ENCODE measurements at places on chromosomes 6 and 20.
A peak's percentile ranks its signal among the peaks of the same experiment; 100 is the strongest.

GRCh38 chr20:36230019-36230418 is 6.3 kb upstream of the AAR2 start:
- DNase-seq = no peak

DNA sequence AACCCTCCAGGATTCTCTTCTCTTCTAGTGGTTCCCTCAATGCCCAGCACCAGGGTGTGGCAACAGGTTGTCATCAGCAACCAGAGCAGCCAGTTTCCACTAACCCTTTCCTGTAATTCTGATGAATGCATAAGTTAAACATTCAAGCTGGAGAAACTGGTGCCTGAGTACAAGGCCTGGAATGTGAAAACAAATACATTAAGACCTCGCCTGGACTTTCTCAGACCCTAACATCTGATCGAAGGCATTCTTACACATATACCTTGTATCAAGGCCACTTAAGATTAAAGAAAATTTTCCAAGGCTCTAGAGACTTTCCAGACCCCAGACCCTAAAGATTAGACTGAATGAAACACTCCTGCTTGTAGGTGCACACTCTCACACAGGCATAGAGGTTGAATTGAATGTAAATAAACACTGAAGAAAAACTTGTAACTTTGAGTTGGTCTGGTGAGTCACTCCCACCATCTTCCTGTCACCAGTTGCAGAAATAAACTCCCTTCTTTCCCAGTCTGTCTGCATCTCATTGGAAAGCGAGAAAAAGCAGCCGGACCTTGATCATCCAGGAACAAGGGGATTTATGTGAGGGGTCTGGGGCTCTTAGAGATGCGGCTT is 9.0 kb downstream of the LRP11 start:
- no peak for DNase-seq

- no peak for DNase-seq
Observed at GRCh38 chr6:38352636-38353035, 287.1 kb downstream of the BTBD9 start.

DNA sequence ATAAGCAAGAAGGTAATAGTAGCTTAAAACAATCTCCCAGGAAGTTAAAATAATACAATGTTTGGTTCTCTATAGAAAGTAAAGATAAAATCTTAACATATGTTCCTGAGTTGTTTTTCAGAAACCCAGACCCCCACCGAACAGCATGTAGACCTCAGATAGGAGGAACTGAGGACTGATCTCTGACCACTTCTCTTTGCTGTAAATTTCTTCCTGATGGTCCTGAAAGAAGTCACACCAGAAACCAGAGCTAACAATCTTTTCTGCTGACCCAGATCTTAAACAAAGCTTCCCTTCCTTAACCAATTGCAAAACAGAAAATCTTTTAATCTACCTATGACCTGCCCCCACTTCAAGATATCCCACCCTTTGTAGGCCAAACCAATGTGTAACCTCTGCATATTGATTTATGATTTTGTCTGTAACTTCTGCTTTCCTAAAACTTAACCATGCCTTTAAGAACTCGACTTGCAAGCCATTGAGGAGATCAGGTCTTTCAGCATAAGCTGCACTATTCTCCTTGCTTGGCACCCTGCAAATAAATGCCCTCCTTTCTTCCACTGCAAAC is 21.9 kb upstream of the BEND6 start:
- no peak for DNase-seq

DNA sequence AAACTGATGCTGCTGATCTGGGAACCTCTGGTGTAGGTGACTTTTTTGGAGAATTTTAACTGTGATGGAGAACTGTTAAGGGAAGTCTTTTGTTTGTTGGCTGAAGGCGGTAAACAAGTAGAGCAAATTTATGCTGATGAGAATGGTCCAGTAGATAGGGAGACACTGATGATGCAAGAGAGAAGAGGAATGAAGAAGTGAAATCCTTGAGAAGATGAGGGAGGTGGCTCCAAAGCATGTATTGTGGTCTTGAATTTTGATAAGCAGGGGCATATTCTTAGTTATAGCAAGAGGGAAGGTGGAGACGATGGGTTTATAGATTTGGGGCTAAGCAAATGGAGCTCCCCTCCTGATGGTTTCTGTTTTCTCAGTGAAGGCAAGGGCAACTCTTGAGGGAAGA is 22.0 kb downstream of the MAPK14 start:
- DNase-seq = no peak

DNA sequence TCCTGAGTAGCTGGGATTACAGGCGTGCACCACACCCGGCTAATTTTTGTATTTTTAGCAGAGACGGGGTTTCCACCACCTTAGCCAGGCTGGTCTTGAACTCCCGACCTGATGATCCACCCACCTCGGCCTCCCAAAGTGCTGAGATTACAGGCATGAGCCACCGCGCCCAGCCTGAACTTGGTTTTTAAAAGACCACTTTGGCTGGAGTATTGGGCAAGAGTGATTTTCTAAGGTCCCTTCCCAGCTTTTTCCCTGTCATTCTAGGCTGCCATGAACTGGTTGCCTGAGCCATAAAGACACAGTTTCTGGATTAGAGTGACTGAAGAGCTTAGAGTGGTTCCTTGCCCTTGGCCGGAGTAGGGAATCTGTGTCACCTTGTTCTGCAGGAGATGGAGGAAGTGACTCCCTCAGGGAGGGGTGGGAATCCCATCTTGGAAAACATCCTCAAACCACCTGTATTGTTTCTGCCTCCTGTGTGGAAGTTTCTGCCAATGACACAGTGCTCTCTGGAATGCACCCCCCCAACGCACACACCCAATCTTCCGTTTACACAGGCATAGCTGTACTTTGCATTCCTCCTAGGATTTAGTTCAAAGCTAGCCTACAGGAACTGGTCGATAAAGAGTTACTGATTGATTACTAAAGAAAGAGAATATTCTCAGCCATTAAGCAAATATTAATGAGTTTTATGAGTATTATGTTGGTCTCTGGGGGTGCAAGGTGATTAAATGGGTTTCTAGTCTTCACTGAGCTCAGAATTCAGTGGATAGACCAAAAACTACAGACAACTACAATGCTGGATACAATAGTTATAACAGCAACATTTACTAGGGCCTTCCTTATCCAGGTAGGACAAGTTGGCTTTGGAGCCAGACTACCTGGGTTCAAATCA is 18.2 kb downstream of the BCL2L1 start:
- DNase-seq = no peak

- no peak for DNase-seq
Observed at GRCh38 chr20:63359937-63360849, 956 bp downstream of the CHRNA4 start.

DNA sequence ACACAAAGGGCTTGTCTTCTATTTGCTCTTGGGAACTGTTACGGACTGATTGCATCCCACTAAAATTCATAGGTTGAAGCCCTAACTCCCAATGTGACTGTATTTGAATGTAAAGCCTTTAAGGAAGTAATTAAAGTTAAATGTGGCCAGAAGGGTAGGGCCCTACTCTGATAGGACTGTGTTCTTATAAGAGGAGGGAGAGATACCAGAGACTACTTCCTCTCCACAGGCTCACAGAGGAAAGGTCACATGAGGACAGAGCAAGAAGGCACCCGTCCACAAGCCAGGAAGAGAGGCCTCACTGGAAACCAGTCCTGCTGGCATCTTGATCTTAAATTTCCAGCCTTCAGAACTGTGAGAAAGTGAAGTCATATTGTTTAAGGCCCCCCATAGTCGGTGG is 211.9 kb downstream of the CDH26 start:
- no peak for DNase-seq

- no peak for DNase-seq
Observed at GRCh38 chr6:11845664-11846577, 67.3 kb upstream of the ADTRP start.

GRCh38 chr6:154650351-154650750 is 82.9 kb upstream of the SCAF8 start:
- DNase-seq = no peak

GRCh38 chr20:16486532-16486931 is 86.7 kb downstream of the KIF16B start:
- no peak for DNase-seq

DNA sequence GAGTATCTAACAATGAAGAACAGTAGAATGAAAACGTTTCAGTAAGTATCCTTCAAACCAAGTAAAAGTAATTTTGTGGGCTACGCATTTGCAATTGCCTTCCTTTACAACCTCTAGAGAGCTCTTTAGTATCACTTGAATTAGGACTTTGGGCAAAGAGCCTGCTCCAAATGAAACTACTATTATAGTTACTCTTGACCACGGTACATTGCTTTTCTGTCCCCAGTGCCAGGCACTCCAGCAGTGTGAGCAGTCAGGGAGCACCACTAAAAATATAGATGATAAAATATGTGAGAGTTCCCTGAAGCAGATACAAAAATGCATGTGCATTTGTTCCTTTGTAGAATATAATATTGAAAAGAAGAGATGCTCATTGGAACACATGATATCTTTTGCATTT is 450.1 kb upstream of the MANEA start:
- DNase-seq = no peak

GRCh38 chr6:135117413-135117968 is 62.9 kb upstream of the HBS1L start:
- DNase-seq = no peak

- DNase-seq = no peak
Observed at GRCh38 chr20:61169874-61170273, 82.2 kb upstream of the CDH4 start.

DNA sequence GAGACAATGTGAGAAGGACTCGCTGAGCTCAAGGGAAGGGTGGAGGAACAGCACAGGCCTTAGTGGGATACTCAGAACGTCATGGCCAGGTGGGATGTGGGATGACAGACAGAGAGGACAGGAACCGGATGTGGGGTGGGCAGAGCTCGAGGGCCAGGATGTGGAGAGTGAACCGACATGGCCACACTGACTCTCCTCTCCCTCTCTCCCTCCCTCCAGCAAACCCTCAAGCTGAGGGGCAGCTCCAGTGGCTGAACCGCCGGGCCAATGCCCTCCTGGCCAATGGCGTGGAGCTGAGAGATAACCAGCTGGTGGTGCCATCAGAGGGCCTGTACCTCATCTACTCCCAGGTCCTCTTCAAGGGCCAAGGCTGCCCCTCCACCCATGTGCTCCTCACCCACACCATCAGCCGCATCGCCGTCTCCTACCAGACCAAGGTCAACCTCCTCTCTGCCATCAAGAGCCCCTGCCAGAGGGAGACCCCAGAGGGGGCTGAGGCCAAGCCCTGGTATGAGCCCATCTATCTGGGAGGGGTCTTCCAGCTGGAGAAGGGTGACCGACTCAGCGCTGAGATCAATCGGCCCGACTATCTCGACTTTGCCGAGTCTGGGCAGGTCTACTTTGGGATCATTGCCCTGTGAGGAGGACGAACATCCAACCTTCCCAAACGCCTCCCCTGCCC is 1.7 kb downstream of the TNF start:
- DNase-seq = peak; percentile 48

- DNase-seq = no peak
Observed at GRCh38 chr6:38867726-38868125, 152.6 kb downstream of the DNAH8 start.

GRCh38 chr20:36234771-36235320 is 1.4 kb upstream of the AAR2 start:
- no peak for DNase-seq

- DNase-seq = no peak
Observed at GRCh38 chr6:1018041-1018440, 293.9 kb upstream of the FOXQ1 start.

GRCh38 chr6:1701668-1702353 is 92.1 kb downstream of the FOXC1 start:
- DNase-seq = no peak

DNA sequence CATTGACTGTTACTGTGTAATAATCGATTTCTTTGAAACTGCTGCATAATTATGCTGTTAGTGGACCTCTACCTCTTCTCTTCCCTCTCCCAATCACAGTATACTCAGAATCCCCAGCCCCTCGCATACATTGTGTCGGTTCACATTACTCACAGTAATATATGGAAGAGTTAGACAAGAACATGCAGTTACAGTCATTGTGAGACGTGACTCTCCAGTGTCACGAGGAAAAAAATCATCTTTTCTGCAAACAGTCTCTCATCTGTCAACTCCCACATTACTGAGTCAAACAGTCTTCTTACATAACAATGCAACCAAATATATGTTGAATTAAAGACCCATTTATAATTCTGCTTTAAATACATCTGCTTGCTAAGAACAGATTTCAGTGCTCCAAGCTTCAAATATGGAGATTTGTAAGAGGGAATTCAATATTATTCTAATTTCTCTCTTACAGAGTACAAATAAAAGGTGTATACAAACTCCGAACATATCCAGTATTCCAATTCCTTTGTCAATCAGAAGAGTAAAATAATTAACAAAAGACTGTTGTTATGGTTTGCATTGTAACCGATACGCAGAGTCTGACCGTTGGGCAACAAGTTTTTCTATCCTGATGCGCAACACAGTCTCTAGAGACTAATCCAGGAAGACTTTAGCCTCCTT is 113.3 kb downstream of the TMEM242 start:
- no peak for DNase-seq

DNA sequence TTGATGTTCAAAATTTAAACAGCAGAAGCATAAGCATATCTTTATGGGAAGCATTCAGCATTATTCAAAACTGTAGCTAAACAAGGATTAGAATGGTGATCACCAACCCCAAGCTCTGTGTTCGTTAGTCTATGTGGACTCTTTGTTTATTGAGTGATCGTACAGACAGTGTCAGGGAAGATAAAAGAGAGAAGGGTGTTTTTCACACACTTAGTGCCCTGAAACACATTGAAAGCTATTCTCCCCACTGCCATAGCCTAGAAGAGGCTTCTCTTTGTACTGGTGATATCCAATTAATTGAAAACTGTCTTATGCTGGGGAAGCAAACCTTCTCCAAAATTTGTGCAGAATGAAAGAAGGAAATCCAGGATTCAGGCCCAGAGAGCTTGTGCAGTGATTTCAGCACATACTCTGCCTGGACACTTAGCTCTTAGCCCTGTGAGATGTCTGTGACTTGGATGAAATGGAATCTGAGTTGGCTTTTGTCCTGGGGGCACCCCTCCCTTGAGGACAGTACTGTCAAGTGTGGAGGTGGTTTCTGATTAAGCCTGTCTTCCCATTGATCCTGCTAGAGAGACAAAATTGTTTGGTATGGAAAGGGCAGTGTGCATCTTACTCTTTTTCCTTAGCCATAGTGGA is 125.7 kb upstream of the MTHFD1L start:
- no peak for DNase-seq

- DNase-seq = no peak
Observed at GRCh38 chr6:38610050-38610625, 29.6 kb downstream of the BTBD9 start.

- no peak for DNase-seq
Observed at GRCh38 chr20:16368645-16369292, 204.5 kb downstream of the KIF16B start.

- no peak for DNase-seq
Observed at GRCh38 chr6:4666886-4667513, 109.2 kb upstream of the CDYL start.

Data from stimulated activated naive CD8-positive, alpha-beta T cell treated with anti-CD3 and anti-CD28 coated beads, Interleukin-15, amount 100 ng/mL, for 72 hours (primary cell).